Iris pigment epithelial cell (primary cell): ENCODE measurements at places on chromosomes 12 and 14.
A peak's percentile ranks its signal among the peaks of the same experiment; 100 is the strongest.

DNA sequence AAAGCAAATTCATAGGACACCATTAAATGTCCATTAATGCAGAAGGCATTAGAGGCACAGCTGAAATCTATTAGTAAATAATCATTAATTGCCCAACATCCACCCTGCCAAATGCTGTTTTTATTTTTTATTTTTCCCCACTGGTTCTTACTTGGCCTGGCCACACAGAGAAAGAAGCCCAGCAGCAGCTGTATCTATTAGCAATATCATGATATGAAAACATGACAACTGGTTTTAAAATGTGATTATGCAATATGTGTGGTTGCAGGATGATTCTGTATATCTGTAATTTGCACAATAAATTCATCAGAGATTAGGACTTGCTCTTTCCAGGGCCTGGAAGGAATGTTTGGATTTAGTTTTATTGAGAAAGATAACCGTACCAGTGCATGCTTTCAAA is 44.9 kb downstream of the SIX6 start:
- peak; percentile 55 for DNase-seq

DNA sequence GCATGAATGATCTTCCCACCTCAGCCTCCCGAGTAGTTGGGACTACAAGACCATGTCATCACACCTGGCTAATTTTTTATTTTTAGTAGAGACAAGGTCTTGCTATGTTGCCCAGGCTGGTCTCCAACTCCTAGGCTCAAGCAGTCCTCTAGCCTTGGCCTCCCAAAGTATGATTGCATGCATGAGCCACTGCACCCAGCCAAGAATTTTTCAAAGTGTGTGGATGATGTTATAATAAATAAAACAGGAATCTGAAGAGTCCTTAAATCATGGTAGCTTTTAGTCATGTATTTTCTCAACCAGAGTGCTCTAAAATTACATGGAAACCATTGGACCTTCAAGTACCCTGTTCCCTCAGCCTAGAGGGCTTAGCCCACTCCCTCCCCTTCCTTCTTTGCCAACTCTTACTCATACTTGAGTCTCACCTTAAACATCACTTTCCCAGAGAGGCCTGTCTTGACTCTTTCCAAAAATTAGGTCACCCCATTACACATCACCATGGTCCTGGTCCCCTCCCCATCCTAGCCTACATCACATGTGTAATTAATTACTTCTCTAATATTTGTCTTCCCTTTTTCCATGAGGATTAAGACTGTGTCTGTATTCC is 52.2 kb upstream of the BICDL1 start:
- no peak for DNase-seq

GRCh38 chr12:25894759-25895158 is 63.7 kb upstream of the RASSF8 start:
- DNase-seq = no peak

- no peak for DNase-seq
Observed at GRCh38 chr12:8123124-8123912, at the start of gene CLEC4A. TSS of gene CLEC4A (plus strand) at chr12:8123617. CDS start at chr12:8123879, 262 bp downstream.

DNA sequence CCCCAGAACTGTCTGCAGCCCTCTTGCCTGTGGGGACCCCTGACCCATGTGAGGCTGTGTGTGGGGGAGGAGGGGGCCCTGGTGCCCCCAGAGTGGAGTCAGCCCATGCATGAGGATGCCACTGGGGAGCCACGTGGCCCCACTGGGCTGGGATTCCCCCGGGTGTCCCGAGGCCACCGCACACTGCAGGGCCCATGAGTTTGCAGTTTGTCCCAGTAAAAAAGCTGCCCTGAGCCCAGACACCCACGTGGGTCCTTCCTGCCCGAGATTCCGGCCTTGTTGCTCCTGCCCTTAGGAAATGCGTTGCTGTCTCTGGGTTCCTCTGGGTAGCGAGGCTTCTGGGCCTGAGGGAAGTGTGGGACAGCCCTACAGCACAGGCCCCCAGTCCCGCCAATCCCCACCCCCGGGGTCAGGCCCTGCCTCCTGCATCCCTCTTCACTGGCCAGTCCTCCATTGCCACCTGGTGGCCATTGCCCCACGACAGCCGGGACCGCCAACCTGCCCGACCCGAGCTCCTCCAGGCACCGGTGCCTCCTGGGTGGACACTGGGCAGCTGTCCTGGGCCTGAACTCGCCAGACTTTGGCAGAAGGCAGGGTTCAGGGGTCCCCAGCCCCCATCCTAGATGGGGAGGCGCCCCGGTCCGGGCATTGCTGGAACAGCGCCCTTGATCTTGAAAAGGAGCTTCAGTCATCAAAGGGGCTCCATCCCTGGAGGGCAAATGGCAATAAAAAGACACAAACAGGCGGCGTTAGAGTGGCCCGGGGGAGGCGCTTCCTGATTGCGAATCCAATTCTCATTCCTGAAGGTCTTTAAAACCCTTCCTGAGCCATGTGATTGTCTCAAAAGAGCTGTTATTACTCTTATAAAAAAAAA is 15.6 kb upstream of the C14orf180 start:
- DNase-seq = peak; percentile 55

DNA sequence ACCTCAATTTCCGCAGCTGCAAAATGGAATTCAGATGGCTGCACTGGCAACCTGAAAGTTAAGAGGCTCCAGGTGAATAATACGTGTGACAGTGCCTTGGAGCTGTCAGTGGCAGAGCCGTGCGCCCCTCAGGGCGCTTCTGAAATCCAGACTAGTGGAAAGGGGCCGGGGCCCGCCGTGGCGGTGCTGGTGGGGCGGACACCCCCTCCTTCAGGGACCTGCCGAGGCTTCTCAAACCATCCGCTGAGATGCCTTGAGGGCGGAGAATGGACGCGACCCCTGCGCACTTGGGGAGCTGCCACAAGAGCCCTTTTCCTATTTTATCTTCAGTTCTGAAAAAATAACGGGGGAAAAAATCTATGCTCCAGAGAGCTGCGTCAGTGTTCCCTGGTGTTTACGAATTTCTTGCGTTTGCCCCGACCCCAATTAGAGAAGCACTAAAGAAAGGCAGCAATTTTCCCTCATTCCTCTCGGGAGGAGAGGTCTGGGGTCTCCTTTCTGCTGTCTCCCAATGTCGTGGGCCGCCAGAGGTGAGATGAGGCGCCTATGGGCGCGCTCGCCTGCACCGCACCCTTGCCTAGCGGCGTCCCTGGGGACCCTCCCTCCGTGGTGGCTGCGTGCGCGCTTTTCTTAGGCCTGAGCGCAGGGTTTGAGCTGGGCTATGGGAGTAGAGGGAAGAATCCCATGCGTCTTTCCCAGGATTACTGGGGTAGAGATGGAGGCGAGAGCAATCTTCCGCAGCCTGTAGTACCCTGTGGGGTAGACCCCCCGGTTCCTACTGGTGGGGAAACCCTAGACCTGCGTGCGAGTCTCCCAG is 2.2 kb downstream of the NOS1 start:
- no peak for DNase-seq

DNA sequence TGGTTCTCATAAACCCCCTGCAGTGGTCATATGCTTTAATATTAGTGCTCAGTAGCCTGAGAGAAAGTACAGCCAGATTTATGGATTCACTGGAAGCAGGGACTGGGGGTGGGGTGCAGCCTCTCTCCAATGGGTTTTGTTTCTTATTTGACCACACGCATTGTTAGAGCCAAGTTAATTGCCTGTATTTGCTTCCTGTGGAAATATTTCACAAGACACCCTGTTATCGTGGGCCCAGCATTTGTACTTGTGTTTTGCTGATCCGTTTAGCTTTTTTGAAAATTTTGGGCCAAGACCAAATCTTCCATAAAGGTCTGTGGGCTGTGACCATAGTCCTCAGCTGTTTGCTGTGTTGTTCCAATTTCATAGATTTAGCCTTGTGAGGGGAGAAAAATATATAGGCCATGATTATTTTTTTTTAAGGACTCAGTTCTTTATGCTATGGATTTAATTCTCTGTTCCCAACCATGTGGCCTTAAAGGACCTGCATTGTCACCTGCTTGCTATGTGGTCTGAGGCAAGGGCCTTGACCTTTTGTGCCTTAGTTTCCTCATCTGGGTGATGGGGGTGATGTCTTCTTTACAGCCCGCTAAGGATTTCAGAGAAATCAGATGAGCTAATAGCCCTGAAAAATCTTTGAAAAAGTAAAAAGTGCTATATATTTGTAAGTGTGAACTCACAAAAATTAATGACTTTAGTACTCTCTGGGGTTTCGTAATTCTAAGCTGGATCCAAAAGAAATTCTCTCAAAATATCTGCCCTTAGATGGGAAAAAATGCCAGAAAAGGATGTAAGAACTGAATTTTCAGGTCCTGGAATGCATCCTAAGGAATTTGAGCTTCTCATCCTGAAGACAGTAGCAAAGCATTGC is 370.2 kb downstream of the DPF3 start:
- peak; percentile 40 for DNase-seq

DNA sequence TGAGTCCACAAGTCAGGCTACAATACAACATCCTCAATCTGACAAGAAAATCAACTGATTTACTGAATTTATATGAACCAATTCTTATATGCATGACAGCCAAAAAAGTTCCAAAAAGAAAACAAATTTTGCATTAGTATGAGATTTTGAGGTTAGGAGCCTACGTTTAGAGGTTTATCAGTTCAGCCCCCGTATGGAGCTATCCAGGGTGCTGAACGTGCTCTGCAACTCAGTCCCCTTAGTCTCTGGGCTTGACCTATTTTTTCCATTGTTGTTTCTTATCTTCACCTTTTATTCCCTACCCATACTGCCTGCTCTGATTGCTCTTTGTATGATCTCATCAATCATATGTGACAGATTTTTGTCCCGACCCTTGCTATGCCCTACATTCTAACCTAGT is 693.0 kb downstream of the NRXN3 start:
- DNase-seq = peak; percentile 32

DNA sequence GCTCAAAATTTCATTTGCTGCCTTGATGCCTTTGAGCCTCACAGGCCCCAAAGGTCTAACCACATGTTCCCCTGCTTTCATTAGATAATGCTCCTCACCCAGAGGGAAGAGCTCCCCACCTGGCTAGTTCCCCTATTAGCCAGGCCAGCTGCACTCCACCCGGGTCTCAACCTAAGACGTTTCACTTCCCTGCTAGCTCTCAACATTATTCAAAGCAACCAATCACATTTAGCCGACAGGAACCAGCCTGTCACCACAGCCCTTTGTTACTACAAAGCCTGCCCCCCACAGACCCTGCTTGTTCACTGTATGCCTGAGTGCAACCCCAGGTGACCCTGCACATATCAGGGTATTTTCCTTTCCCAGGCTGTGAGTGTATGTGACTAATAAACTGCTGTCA is 78.6 kb downstream of the SLC15A5 start:
- no peak for DNase-seq

GRCh38 chr12:2306012-2306411 is 253.2 kb downstream of the CACNA1C start:
- peak; percentile 24 for DNase-seq

GRCh38 chr14:95713596-95714371 is at the start of gene TCL1A:
TSS of gene TCL1A (minus strand) at chr14:95714125. CDS start at chr14:95714066, 59 bp downstream.
- DNase-seq = no peak

DNA sequence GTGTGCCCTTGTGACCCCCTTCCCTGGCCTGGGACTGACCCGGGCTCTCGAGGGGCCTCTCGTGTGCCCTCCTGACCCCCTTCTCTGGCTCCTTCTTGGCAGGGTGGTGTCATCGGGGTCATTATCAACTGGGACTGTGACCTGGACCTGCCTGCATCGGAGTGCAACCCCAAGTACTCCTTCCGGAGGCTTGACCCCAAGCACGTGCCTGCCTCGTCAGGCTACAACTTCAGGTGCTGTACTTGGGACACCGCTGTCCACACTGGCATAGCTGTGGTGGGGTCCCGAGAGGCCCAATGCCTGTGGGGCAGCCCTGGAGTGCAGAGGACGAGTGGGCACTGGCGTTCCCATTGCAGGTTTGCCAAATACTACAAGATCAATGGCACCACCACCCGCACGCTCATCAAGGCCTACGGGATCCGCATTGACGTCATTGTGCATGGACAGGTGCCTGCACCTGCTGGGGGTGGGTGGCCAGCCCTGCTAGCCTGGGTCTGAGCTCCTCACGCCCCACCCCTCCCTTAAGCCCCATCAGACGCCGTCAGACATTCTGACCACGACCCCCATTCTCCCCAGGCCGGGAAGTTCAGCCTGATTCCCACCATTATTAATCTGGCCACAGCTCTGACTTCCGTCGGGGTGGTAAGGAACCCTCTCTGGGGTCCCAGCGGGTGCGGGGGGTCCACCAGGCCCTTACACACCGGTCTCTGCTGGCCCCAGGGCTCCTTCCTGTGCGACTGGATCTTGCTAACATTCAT is 2.5 kb downstream of the P2RX2 start:
- DNase-seq = no peak

GRCh38 chr12:111411185-111411764 is 5.6 kb downstream of the SH2B3 start:
- no peak for DNase-seq

DNA sequence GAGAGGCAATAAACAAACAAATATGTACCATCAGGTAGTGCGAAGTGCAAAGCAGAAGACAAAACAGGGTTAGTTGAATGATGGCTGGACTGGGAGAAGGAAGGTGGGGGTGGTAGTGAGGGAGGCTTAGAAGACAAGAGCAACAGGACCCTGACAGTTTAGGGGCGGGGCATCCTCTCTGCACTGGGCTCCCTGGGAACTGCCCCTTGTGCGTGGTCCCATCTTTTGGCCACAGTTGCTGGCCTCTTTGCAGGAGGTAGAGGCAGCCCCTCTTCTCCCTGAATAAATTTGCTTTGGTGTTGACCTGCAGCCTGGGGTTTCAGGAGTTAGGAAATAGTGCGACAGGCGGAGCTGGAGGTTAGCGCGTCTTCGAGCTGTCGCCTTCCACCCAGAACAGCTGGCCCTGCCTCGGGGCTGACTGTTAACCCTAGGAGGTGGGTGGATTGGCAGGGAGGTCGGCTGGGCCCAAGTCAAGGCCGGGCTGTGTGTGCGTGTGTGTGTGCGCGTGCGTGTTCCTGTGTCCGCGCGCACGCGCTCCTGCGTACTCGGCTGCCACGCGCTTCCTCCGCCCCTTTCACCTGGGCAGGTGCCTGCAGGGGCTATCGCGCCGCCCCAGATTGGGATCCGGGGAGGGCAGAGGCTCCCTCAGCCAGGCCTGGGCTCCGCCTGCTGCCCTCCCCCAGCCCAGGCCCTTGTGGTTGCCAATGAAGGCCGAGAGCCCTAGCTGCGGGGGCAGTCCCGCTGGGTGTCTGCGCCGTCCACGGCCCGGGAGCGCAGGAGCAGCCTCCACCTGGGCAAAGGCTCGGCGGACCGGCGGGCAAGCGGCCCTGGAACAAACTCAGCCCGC is 180.8 kb downstream of the ADCK1 start:
- DNase-seq = no peak

DNA sequence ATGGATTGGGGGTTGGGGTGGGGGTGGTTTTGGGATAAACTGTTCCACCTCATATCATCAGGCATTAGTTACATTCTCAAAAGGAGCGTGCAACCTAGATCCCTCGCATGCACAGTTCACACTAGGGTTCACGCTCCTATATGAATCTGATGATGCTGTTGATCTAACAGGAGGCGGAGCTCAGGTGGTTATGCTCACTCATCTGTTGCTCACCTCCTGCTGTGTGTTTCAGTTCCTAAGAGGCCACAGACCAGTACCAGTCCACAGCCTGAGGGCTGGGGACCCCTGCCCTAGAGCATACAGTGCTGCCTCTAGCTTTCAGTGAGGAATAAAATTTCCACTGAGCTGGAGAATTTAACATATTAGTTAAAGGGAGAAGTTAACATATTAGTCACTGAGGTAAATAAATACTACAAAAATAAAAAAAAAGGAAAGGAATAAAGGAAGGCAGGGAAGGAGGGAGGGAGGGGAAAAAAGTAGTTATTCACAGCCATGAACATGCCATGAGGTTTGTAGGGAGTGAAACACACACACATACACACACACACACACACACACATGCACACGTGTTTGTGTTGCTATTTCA is 612.7 kb upstream of the TBX3 start:
- DNase-seq = no peak

GRCh38 chr14:88791252-88791621 is 1.5 kb downstream of the EML5 start:
- no peak for DNase-seq

- DNase-seq = no peak
Observed at GRCh38 chr14:21652209-21652808, 1.3 kb upstream of the OR4E2 start.
